ENCODE measurements at places on chromosomes 5 and 9.

- no peak for DNase-seq
Observed at GRCh38 chr5:167754501-167755021, 536.9 kb upstream of the WWC1 start.

GRCh38 chr5:156759156-156759555 is 90.9 kb upstream of the PPP1R2B start:
- DNase-seq: no peak

- DNase-seq: no peak
Observed at GRCh38 chr5:62306896-62307689, 1.1 kb downstream of the KIF2A start.

GRCh38 chr9:93267681-93268505 is 84.0 kb downstream of the WNK2 start:
- DNase-seq: no peak

DNA sequence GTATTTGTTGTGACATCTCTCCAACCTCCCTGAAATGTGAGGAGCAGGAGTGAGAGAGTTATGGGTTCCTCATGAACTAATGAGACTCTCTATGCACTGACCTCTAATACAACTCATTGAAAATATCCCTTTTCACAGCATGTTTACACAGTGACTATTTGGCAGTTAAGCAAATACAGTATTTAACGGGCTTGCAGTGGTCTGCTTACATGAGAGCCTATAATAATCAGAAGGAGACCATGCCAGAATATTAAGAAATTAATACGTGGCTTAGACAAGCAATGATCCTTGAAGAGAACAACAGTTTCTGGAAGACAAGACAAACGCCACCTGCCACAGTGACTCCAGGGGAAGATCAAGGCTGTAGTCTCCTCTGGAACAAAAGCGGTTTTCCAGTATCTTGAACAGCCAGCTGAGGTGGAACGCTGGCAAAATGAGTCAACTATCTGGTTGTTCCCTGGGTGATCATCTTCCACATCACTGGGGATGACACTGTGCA is 424.5 kb downstream of the DMAC1 start:
- DNase-seq: no peak

- no peak for DNase-seq
Observed at GRCh38 chr9:85332487-85332886, 409.3 kb downstream of the AGTPBP1 start.

DNA sequence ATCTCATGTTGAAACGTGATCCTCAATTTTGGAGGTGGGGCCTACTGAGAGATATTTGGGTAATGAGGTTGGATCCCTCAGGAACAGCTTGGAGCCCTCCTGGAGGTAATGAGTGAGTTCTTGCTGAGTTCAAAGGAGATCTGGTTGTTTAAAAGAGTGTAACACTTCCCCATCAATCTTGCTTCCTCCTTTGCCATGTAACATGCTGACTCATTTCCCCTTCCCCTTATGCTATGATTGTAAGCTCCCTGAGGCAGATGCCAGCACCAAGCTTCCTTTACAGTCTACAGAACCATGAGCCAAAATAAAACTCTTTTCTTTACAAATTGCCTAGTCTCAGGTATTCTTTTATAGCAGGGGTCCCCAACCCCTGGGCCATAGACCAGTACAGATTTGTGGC is 352.3 kb downstream of the SLCO4C1 start:
- no peak for DNase-seq

DNA sequence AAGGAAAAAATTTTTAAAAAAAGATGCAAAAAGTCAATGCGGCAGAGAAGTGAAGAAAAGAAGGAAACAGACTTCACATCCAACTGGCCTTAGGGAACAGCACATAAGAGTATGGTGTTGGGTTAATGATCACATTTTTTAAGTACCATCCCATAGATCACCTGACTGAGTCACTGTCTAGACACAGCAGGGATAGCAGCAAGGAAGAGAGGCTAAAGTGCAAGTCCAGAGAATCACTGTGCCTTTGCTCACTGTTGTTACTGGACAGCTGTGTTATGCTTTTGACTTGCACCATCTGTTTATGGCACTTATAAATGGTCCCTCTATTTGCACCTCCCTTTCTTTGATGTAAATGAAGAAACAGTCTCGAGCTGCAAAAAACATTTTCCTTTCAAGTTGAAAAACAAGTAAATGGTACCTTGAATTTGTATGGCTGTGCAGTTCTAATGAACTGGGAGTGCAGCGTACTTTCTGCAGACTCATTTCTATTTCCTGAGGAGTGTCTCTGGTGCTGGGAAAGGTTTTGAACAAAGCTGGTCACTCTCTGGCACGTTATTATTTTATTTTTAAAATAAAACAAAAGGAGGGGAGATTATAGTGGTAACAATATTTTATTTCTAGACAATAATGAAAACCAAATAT is 84.2 kb downstream of the TRPM6 start:
- DNase-seq: no peak

- no peak for DNase-seq
Observed at GRCh38 chr9:85964526-85964925, 23.6 kb downstream of the NAA35 start.

DNA sequence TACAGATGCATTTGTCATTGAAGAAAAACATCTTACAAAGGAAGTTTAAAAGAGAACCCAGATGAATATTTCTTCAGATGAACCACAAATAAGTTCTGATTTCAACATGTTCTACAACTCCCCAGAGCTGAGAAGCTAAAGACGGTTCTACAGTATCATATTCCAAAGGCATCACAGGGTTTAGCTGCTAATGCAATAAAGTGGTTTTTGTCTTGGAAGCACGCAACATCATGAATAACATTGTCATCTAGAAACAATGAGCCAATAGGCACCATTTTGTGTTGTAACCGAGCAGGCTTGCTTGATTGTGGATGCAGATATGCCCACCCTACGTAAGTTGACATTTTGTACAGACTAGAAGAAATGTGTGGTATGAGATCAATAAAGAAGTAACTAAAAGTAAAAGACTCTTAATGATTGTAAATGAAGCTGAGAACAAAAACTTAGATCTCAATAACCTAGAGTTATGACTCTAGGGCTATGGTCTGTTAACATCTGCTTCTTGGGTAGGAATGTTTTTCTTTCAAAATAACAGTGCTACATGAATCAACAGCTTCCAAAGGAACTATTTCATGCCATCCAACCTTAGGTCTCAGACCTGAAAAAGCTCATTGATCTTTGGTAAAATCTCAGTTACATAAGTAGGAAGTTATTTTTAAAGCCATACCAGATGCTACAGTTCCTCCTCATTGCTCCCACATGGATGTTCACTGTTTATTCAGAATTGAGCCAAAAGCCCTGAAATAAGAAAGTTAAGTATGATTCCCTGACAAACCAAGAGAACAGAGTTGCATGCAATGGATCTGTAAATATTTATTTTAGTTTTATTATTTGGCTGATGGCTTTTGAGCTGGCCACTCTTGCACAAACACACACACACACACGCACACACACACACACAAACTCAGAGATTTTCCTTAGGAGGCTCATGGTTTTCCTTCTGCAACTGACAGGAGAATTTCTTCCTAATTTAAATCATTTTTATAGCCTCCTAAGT is 118.7 kb upstream of the SLCO6A1 start:
- DNase-seq: no peak
